ENCODE measurements at places on chromosomes 2 and 18.

DNA sequence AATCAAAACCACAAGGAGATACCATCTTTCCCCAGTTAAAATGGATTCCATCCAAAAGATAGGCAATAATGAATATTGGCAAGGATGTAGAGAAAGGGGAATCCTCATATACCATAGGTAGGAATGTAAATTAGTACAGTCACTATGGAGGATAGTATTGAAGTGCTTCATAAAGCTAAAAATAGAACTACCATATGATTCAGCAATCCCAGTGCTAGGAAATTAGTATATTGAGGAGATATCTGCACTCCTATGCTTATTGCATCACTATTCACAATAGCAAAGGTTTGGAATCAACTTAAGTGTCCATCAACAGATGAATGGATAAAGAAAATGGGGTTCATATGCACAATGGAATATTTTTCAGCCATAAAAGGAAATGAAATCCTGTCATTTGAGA lies 251.2 kb downstream of the ZNF804A start:
- DNase-seq: no peak

- DNase-seq: no peak
These were observed 177.9 kb upstream of the NABP1 start for GRCh38 chr2:191499874-191500565.

DNA sequence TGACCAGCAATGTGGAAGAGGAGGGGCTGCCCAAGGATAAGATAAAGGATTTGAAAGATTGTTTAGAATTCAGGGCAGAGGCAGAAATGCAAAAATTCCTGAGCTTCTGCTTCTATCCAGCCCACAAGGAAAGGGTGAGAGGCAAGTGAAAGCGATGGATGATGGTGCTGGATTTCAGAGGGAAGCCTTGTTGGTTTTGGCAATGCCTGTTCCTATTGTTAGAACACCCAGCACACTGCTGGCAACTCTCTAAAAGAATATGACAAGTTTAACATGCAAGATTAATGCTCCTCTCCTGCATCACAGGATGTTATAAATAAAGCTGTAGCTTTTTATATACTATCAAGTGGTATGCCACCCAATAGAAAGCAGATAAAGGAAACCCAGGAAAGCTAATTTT lies 92.6 kb downstream of the ZNF385B start:
- DNase-seq: no peak

DNA sequence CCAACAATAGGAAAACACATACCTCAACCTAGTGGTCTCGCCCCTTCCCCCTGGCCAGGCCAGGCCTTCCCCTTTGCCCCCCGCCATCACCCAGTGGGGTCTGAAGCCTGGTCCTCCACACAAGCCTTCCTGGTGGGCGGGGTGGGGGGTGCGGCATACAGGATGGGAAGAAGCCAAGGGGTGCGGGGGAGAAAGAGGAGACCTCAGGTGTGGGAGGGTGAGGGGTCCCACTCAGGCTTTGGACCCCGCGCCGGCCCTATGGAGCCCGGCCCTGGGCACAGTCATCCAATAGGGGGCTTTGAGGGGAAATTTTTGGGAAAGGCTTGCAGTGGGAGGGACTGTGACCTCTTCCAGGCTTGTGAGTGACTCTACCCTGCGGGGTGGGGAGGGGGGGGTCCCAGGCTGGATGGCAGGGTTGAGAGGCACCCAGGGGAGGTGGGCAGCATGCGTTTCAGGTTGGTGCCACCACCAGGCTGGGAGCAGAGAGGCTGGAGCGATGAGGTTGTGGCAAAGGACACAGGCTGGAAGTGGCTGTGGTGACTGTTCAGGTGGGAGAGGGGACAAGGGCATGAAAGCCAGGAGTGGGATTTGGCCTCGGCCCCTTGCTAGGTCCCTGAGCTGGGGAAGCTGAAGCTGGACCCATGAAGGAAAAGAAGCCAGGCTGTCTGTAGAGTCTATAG lies 1.3 kb downstream of the SLC66A3 start:
- no peak for DNase-seq

DNA sequence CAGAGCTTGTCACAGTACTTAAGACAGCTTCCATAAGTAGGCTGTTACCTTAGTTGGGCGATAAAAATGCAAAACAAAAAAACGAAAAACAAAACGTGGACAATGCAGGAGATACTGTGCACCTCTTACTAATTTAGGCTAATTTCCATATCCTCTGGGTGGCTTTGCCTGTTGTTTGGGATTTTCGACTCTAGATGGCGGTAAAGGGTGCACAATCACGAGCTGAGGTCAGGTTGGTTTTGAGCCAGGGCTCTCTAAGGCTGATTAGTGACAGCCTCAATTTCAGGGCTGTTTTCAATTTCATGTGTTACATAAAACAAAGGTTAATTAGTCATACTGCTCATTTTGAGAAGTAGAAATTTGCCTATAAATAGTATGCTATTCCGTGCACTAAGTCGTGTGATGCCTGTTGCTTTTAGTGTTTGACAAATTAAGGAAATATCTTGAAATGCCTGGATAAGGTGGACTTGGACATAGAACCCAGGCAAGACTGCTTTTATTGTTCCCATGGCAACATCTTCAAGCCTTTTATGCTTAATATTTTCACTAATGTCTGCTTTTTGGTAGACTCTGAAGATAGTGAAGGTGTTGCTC lies 493.1 kb downstream of the SOCS6 start:
- DNase-seq: peak; percentile 81

GRCh38 chr18:69388222-69388621 lies 12.5 kb upstream of the DOK6 start:
- no peak for DNase-seq

GRCh38 chr2:119197126-119197405 lies 26.6 kb upstream of the STEAP3 start:
- DNase-seq: no peak

GRCh38 chr2:1839066-1839756 lies 94.9 kb upstream of the PXDN start:
- no peak for DNase-seq

DNA sequence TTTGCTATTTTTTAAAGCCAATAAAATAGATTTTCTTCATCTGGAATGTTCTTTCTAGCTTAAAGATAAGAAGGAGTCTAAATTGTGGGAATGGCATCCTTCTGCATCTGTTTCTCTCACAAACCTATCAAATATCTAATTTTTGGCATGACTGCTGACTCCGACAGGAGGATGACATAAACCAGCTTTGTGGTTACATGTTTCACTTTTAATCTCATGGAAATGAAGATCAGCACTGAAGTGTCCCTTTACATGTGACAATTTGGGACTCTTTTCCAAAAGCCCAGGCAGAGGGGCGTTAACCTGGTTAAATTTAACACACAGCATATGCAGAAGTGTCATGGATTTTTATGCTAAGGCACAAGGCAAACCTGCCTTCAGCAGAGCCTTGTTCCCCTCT lies 694.7 kb downstream of the ARHGAP15 start:
- DNase-seq: no peak

DNA sequence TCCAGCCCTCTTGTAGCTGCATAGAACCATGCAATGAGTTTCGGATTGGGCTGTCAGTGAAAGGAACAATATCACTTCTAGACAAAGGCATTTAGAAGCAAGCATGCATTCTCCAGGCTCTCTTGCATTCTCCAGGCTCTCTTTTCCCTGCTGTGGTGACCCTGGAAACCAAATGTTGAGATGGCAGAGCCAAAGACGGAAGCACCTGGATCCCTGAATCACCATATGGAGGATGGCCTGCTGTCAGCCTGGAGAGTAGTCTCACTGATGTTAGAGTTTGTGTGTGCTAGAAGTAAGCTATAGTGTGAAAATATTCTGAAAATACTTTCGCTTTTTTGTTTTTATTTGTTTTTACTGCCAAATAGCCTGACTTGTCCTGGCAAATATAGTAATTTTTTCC lies 203.9 kb downstream of the C1D start:
- no peak for DNase-seq

- DNase-seq: no peak
These were observed 172.4 kb downstream of the LRATD1 start for GRCh38 chr2:14804902-14805301.

DNA sequence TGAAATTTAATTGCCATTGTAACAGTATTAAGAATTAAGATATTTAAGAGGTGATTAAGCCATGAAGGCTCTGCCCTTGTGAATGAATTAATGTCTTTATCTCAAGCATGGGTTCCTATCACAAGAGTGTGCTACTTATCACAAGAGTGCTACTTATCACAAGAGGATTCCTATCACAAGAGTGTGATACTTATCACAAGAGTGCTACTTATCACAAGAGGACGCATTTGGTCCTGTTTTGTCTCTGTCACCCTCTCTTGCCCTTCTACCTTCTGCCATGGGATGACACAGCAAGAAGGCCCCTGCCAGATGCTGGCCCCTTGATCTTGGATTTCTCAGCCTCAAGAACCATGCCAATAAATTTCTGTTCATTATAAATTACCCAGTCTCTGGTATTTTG lies 13.2 kb upstream of the COL5A2 start:
- no peak for DNase-seq

GRCh38 chr18:34807106-34807796 lies 97.2 kb downstream of the DTNA start:
- no peak for DNase-seq

- DNase-seq: no peak
These were observed 81.8 kb upstream of the ADAM23 start for GRCh38 chr2:206361407-206362045.

DNA sequence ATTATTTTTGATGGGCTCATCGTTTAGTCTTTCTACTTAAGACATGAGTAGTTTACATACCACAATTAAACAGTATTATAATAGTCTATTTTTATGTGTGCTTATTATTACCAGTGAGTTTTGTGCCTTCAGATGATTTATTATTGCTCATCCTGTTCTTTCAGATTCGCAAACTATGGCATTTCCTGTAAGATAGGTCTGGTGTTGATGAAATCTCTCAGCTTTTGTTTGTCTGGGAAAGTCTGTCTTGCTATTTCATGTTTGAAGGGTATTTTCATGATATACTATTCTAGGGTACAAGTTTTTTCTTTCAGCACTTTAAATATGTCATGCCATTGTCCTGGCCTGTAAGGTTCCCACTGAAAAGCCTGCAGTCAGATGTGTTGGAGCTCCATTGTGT lies 101.3 kb downstream of the DNAH7 start:
- DNase-seq: no peak

DNA sequence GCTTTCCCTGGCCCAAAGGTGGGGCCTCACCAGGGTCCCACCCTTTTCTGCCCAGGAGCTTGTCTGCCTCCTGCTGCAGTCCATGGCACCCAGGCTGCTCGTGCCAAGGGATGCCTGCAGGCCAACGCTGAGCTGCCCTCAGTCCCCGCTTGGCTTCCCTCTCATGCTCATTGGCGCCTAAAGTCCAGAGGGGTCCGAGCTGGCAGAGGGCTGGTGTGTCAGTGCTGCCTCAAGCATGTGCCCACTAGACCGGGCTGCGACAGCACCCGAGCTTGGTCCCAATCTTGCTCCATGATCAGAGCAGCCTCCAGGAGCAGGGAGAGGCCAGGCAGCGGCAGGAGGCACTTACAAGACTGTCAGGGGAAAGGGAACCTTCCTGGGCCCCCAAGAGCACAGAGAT lies 287.0 kb downstream of the ICOS start:
- no peak for DNase-seq

DNA sequence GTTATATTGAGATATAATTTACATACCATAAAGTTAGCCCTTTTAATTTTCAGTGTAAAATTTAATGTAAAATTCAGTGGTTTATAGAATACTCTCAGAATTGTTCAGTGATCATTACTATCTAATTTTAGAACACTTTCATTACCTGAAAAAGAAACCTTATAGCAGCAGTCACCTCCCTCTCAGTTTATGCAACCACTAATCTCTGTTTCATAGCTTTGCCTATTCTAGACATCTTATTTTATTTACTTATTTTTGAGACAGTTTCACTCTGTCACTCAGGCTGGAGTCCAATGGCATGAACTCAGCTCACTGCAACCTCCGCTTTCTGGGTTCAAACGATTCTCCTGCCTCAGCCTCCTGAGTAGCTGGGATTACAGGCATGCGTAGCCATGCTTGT lies 479.6 kb downstream of the DPP10 start:
- DNase-seq: no peak

DNA sequence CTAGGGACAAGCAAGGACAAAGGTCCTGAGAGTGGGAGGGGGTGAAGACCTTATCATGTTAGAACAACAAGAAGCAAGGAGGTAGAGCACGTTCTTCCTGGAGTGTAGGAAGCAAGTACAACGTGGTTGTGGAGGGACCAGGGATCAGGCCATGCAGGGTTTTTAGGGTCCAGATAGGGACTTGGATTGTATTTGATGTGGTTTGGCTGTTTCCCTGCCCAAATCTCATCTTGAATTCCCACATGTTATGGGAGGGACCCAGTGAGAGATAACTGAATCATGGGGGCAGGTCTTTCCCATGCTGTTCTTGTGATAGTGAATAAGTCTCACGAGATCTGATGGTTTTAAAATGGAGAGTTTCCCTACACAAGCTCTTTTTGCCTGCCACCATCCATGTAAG lies 53.2 kb downstream of the ICA1L start:
- no peak for DNase-seq

DNA sequence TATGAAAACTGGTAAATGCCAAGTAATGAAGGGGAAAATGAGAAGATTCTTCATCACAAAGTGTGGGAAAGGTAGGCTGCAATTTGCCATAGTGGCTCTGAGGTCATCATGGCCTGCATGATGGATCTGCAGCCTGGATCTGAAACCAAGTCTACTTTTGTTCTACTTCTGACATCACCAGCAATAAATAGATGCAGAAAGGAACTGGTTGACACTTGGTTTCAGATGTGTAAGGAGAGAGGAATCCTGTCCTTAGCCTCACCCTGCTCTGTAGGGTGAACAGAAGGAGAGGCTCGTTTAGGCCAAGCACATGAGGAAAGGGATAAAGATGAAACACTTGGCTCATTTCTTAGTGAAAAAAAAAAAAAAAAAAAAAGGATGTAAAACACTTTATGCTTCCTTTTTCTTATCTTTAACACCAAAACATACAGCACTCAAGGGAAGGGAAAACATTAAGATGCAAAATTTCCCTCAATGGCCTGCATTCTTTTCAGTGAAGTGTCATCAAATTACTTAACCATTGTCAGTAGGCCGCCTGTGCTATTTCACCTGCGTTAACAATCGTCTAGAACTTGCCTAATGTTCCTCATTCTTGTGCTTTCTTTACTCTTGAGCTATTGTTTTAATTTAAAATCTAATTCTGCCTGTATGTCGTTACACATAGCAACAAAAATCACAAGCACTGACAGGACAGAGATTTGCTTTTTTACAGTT lies 3.9 kb downstream of the NEB start:
- no peak for DNase-seq

- no peak for DNase-seq
These were observed 43.3 kb upstream of the AAK1 start for GRCh38 chr2:69686813-69687212.

All from D341Med (cell line).